ENCODE measurements at places on chromosomes 5 and 9.

DNA sequence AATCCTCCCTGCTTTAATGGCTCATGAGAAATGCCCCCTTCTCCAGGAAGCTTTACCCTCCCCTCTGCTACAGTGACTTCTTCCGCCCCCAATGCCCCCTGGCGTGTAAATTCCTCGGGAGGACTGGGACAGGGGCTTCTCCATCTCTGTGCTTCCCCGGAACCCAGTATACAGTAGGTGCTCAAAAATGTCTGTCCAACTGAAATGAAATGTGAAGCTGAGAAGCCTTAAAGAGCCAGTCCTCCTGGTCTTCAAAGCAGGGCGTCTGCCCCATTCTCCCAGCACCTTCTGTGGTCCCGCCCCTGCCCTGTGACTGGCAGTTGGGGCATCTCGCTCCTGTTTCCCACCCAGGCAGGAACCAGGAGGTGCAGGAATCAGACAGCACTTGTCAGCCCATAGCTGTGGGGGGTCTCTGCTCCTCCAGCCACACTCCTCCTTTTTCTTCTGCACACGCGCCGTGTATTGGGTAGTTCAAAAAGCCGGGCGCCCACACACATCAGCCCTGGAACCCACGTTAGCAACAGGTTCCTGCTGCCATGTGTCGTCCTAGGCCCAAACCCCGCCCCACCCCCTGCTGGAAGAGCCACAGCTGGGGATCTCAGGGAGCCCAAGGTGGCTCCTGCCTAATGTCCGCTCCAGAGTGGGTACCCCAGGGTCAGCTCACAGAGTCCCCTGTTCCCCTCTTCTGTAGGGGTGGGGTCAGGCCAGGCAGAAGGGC lies 16.0 kb downstream of the FIBCD1 start:
- no peak for DNase-seq

DNA sequence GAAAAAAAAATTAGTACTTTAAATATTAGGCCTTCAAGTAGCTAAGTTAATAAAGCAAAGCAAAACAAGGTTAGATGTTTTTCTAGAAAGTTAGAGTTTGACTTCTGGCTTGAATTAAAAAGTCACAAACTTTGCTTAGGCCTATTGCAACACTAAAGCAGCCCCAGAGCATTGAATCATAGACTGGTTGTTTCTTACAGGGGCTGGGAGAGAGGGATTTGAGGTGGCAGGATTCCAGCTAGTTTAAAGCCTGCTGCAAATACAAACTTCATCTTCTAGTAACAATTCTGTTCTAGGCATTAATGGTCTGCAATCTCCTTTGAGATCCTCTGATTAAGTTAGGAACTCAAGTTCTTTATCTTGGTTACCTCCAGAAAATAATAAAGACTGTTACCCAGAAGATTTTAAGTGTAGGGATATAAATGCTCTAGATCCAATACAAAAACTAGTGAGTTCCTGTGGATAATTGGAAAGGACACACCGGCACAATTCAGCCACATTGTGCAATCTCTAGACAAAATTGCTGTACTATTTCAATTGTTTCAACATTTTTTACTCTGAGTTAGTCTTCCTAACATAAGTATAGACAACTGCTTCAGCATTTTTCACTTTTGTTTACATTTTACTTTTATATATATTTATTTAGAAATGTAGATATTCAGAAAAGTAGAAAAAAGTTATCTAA lies 12.6 kb downstream of the OR13C5 start:
- DNase-seq, result no peak

- peak; percentile 46 for DNase-seq
Measured at GRCh38 chr5:40484495-40484894, 195.2 kb upstream of the PTGER4 start.

DNA sequence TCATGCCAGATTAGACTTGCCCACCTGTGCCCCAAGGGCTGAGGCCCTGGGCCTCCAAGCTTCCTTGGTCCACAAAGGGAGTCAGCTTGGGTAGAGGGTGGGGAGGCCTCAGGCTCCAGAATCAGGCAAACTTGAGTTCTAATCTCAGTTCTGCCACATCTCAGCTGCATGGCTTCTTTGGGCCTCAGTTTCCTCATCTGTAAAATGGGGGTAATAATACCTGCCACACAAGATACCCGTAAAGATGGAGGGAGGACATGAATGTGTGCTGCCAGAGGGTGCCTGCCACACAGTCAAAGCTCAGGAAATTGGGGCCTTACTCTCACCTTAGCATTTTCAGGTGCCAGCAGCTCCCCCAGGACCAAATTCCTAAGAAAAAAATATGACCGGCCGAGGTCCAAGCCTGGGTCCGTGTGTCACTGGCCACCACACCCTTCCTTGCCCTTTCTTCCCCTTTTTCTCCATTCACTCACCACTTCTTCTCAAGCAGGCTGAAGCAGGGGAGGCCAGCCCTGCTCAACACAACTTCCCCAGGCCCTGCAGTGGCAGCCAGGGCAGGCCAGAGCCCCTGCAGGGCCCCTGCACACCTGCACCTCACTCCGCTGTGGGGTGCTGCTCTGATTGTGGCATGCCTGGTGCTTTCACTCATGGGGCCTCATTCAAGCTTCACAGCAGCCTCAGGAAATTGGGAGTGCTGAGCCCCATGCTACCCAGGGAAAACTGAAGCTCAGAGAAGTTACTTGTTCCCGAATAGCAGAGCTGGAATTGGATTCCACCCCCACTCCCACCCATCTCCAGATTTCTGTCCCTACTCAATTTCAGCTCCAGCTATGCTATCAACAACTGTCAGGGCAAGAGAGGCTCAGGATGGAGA lies 3.9 kb downstream of the RGS14 start:
- peak; percentile 57 for DNase-seq

DNA sequence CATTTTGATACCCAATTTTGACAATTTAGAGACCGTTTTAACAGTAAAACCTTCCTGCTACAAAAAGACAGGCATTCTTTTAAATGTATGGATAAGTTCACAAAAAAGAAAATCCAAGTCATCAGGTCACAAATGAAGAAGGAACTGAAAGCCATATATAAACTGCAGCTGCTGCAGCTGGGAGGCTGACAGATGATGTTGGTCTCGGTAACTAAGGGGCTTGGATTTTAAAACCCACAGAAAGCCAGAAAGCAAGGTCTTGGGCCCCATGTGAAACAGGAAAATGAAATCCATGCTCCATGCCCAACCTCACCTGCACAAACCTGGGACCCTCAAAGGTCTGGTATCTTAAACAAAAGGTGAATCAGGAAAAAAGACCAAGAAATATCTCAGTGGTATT lies 15.7 kb upstream of the C5orf34 start:
- no peak for DNase-seq

GRCh38 chr5:127392762-127393161 lies 102.2 kb downstream of the MEGF10 start:
- DNase-seq, result no peak

- DNase-seq, result no peak
Measured at GRCh38 chr5:2864515-2865105, 113.1 kb upstream of the IRX2 start.

GRCh38 chr5:92758552-92758951 lies 822.5 kb downstream of the NR2F1-AS1 start:
- no peak for DNase-seq

DNA sequence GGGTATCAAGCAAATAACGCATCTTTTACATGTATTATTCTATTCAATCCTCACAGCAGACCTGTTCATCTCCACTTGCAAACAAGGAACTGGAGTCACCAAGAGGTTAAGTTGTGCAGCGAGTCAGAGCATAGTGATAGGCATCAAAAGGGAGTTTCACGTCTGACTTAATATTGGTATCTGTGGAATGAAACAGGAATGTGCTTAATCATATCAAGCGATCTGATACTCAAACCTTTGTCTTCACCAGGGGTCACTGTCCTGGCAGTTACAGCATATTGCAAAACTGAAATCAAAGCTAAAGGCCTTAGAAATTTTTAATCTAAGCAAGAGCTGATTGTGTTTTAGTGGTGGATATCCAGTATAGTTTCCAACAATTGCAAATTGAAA lies 271.6 kb downstream of the PLK2 start:
- no peak for DNase-seq

DNA sequence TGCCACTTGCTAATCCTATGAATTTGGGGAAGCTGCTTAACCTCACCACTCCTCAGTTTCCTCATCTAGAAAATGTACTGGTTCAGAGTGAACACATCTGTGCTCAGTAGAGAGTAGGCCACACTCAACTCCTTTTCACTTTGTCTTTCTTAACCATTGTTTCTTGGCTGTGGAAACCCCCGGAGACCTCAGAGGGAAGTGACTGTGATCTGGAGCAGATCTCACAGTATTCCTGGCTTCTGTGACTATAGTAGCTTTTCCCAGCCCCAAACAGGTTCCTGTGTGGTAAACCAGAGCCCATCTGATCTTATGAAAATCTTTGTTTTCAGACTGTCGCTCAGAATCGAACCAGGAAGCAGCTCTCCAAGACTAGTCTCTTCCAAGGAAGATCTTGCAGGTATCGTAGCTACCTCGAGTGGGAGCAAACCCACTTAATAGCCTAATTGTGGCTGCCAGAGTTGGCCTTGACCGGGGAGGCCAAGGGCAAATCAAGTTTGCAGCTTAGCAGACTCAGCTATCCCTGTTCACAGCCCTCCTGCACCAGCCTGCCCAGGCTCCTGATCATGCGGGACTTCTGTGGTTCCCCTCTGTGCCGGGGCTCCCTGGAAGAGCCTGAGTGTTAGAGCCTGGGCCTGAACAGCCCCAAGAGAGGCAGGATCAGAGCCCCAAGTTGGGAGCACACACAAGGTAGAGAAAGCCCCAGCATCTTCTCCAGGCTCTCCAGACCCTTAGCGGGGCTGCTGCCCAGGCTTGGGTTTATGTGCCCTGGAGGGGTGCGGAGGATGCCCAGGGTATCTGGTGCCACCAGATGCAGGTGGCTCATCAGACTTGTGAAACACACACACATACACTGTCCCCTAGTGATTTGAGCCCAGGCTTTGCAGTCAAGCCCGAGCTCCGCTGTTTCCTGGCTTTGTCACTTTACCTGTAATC lies 52.2 kb upstream of the ANGPTL2 start:
- no peak for DNase-seq

DNA sequence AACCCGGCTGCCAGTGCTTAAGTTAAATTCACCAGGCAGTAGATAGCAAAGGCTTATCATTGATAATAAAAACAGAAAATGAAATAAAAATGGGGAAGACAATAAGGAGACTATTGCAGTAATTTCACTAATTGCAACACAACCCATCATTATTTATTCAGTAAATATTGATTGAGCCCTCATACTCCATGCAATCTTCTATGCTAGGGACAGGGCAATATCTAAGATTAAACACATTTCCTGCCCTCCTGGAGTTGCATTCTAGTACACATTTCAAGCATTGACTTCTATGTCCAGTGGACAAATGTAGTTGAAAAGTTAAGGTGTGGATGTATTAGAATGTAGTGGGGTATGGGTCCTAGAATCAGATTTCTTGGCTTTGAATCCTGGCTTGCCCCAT lies 12.8 kb downstream of the MEGF10 start:
- DNase-seq, result no peak

DNA sequence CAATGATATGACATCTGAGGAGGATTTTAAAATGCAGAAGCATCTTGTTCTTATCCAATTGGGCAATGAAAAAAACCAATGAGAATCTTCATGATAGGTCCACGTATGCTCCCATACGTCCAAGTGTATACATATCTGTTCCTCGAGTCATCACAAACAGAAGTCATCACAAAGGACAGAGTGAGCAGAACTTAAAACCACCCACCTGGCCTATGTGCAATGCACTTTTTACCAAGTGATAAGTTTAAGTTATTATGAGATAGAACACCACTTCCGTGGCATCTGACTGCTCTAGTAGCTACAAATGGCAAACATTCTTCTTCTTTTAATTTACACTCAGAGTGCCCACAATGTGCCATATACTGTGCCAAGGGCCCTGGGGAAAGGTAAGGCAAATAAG lies 82.4 kb downstream of the PPP2R2B start:
- DNase-seq, result no peak

DNA sequence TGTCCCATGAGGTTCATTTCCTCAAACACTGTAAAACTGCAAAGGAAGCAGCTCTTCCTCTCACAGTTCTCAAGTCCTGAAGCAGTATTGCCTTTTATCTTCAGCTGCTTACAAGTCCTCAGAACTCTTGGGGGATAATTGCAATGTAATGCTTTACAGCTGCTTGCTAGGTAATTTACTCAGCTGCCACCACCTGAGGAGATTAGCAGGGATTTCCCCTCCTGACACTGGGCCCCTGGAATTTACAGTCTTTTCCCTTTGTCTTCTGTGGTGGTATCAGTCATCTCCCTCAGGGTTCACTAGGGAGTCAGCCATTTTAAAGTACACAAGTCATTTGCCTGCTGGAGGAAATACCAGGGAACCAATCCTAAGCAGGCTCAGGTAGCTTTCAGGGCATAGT lies 754.3 kb upstream of the GRAMD2B start:
- DNase-seq, result no peak

DNA sequence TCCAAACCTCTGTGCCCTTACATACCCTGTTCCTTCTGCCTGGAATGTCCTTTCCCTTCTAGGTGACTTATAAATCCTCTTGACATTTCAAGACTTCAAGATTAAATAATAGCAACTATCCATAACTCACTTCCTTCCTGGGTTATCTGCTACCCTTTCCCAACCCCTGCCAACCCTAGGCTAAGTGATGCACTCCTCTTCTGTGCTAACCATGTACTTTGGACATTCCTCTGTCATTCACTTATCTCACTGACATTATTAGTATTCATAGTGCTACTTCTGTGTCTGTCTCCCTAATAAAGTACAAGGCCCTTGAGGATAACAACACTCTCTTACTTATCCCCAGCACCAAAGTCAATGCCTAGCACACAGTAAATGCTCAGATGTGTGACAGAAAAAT lies 307.1 kb downstream of the ENC1 start:
- no peak for DNase-seq

GRCh38 chr9:126698251-126698650 lies 84.5 kb downstream of the LMX1B start:
- DNase-seq, result no peak

GRCh38 chr9:96169484-96169883 lies 132.5 kb downstream of the HSD17B3 start:
- no peak for DNase-seq

- peak; percentile 42 for DNase-seq
Measured at GRCh38 chr5:132183723-132184122, 43.9 kb downstream of the P4HA2 start.

- no peak for DNase-seq
Measured at GRCh38 chr5:174294891-174295620, 249.6 kb downstream of the NSG2 start.

DNA sequence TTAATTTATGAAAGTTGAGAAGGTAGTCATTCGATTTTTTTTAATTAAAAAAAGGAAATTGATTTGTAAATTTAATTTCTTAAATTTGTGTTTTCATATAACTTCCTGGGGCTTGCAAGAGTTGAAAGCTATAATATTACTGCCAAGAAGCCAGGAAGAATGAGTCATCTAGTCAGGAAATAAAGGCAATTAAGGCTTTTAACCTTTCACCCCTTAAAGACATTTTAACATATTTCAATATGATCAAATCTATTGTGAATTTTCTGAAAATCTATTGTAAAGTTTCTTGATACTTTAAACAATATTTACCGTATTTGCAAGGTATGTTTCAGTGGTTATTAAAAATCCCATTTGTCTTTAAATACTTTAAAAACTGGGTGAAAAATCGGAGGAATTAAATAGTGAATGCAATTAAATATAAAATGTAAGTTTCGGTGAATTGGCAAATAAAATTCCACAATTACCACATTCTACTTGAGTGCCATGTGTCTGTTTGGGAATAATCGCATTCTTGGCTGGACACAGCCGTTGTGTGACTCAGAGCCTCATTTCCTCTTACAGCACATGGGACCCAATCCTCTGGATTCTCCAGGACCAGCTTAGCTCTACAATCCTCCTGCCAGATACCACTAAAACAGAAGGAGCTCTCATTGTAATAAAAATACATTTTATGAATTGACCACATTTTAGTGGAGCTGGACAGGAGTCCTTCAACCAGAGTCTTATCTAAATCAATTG lies 310.7 kb downstream of the HCN1 start:
- DNase-seq, result peak; percentile 29
